ENCODE measurements at places on chromosomes 11 and 22. TPM values are rescaled to one million over a fixed set of nuclear protein-coding genes. Genes with fewer than 3 reads are reported as not detected.

The IL17REL gene
- total RNA-seq = not detected

The CHEK2 gene
- total RNA-seq = 17.4 TPM

The FAT3 gene
- total RNA-seq = 1.9 TPM

The PANX3 gene
- not detected for total RNA-seq

The TRIM49D1 gene
- not detected for total RNA-seq

The MALAT1 gene
- total RNA-seq = 16,563 TPM

The TMPRSS6 gene
- total RNA-seq = not detected

The SLC22A9 gene
- not detected for total RNA-seq

The ADM gene
- total RNA-seq = 536 TPM

The IL18 gene
- total RNA-seq = 1.6 TPM

The LRRC4C gene
- 0.32 TPM for total RNA-seq

The SULT4A1 gene
- not detected for total RNA-seq

The MMP10 gene
- total RNA-seq = 0.86 TPM

The APOA1 gene
- total RNA-seq = not detected

The SPINDOC gene
- 25.4 TPM for total RNA-seq

The SCUBE2 gene
- 0.97 TPM for total RNA-seq

The PANX2 gene
- total RNA-seq = 0.43 TPM

The CHRM1 gene
- total RNA-seq = not detected

The TAF1D gene
- total RNA-seq = 181 TPM

The JAM3 gene
- total RNA-seq = 48.8 TPM

The XRRA1 gene
- total RNA-seq = 9.7 TPM

The PTPRCAP gene
- 0.32 TPM for total RNA-seq

The NCF4 gene
- total RNA-seq = not detected

The TRMT112 gene
- 155 TPM for total RNA-seq

The ZBED4 gene
- total RNA-seq = 10.6 TPM

The TYR gene
- total RNA-seq = not detected

The OR5AP2 gene
- total RNA-seq = not detected

Data from fibroblast of villous mesenchyme (primary cell).